Fibroblast of skin of back (primary cell): ENCODE measurements at places on chromosomes 4 and X.

- DNase-seq = no peak
Observed at GRCh38 chr4:162984621-162985020, 182.1 kb downstream of the NAF1 start.

GRCh38 chrX:11781734-11782370 is 23.8 kb downstream of the MSL3 start:
- DNase-seq = no peak

GRCh38 chr4:30601070-30601865 is 118.9 kb upstream of the PCDH7 start:
- no peak for DNase-seq

- DNase-seq = no peak
Observed at GRCh38 chr4:184879271-184879670, 53.5 kb upstream of the ACSL1 start.

- DNase-seq = no peak
Observed at GRCh38 chrX:154323537-154323936, 27.9 kb downstream of the TKTL1 start.

DNA sequence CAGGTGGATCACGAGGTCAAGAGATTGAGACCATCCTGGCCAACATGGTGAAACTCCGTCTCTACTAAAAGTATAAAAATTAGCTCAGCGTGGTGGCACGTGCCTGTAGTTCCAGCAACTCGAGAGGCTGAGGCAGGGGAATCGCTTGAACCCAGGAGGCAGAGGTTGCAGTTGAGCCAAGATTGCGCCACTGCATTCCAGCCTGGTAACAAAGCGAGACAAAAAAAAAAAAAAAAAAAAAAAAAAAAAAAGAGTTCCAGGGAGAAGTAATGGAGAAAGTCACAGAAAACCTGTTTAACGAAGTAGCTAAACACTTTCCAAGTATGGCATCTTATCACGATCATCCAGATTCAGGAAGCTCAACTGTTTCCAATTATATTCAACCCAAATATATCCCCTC is 10.9 kb downstream of the KLHL4 start:
- no peak for DNase-seq

DNA sequence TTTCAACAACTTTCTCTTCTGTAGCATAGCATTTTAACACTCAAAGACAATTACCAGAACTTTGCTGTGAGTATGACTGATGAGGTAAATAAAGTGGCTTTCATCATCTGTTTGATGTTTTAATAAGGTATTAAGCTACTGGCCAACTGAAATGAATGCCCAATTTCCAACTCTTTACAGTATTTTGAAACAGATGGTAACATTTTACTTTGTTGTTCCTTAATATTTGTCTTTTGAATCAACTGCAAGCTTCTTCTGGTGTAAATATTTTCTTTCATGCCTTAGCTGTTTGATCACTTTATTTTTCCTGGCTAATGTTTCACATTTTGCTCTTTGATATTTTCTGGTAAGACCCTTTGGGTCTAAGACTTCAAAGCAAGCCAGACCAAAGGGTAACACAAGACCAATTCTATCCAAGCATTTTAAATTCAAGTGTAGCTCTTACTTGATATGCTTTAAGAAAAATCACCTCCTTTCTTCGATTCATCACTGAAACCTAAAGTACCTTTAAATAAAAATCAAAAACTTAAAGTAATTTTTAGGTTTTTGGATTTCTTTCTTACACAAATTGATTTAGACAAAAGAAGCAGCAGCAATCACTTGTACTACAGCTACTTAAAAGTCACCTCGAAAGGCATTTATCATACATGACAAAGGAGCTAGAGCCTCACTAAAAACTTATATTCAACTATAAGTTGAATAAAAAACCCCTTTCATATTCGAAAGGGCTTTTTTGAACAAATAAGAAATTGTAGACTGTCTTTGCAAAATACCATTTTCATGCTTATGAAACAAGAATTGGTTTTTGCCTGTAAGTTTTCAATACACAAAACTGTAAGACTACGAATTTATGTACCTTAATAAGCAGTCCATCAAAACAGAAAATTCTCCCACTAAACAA is 57.6 kb downstream of the TBCK start:
- DNase-seq = peak; percentile 57

GRCh38 chr4:42460043-42460442 is 62.8 kb downstream of the SHISA3 start:
- DNase-seq = no peak

- DNase-seq = no peak
Observed at GRCh38 chr4:23903859-23904438, 14.1 kb upstream of the PPARGC1A start.

DNA sequence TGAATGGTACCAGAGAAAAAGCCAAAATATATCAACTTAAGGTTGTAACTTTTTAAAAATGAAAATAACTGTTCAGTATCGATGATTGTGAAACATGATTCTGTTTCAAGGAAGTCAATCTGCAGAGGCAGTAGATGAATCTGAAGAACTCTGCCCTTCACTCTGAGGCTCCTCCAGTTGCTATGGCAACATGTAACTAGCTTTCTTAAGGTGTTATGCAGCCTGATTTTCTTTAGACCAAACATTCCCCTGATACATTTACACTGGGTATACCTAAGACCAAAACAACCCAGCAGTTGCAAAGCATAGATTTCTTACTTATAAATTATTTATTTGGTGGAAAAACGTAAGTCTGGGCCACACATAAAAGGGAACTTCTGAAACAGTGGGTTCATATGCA is 133.6 kb upstream of the RASGEF1B start:
- no peak for DNase-seq

DNA sequence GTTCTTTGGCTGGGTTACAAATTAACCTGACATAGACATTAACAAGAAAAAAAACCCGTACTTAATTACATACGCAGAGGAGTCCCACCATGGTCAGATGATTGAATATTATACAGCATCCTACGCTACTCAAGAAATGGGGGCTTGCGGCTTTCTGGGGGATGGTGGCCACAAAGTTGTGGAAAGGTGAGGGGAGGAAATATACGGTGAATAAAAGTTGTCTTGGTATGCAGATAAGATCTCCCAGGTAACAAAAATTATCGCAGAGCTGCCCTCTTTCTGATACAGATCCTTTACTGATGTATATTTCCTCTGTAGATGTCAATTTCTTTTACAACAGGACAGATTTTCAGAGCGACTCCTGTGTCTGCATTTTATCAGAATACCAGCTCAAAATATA is 890 bp downstream of the DCAF16 start:
- no peak for DNase-seq

DNA sequence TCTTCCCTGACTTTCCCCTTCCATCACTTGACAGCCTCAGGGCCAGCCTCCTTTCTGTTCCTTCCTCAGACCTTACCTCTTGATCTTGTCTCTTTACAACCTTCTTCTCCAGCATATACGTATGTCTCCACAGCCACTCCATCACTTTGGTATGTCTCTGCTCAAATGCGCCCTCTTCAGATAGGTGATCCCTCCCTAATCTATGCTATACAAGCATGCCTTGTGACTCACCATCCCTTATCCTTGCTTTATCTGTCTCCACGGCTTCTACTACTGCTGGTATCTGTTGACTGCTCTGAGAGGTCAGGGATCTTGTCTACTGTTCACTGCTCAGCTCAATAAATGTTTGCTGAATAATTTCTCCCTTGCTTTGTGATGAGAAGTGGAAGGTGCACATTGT is 9.0 kb downstream of the ARAP2 start:
- DNase-seq = peak; percentile 30

DNA sequence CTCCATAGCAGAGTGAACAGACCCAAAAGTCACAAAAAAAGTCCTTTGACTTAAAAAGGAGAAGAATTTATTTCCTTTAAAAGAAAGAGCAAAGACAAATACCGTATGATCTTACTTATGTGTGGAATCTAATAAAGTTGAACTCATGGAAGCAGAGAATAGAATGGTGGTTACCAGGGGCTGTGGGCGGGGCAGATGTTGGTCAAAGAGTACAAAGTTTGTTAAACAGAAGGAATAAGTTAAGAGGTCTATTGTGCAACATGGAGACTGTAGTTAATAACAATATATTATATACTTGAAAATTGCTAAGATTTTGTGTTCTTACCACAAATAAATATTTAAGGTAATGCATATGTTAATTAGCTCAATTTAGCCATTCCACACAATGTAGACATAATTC is 173.3 kb upstream of the S100G start:
- no peak for DNase-seq

GRCh38 chr4:7910952-7911578 is 28.6 kb downstream of the AFAP1 start:
- peak; percentile 99 for DNase-seq

GRCh38 chr4:173318648-173319211 is 15.4 kb downstream of the HMGB2 start:
- DNase-seq = peak; percentile 55

DNA sequence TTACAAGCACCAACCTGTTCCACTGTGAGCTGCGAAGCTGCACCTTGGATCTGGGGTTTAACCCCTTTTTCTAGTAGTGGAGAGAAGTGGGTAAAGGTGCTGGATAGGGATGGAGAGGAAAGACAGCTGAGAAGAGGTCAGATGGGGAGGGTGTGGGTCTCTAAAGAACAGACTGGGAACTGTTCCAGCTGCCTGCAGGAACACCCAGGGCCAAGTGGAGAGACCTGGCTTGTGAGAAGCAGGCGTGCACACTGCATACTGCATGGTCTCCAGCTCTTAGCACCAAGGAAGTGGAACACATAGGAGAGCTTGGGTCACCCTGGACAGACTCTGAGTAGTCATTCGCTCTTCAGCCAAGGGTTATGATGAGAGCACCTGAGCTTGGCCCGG is 16.1 kb downstream of the BCOR start:
- DNase-seq = no peak

- DNase-seq = peak; percentile 36
Observed at GRCh38 chr4:70936200-70936787, 34.1 kb downstream of the MOB1B start.

- no peak for DNase-seq
Observed at GRCh38 chr4:21507439-21507838, 441.1 kb downstream of the KCNIP4 start.

DNA sequence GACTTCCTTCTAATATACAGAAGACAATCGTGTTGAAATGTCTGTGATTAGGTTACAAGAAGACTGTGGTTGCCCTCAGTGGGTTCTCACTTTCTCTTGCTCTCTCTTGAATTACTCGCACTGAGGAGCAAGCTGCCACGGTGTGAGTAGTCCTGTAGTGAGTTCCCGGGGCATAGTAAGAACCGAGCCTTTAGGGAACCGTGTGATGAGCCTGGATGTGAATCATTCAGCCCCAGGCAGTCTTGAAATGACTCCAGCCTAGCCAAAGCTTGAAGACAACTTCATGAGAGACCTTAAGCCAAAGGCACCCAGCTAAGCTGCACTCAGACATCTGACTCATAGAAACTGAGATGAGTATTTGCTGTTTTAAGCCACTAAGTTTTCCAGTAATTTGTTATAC is 292.7 kb downstream of the SPOCK3 start:
- peak; percentile 31 for DNase-seq

DNA sequence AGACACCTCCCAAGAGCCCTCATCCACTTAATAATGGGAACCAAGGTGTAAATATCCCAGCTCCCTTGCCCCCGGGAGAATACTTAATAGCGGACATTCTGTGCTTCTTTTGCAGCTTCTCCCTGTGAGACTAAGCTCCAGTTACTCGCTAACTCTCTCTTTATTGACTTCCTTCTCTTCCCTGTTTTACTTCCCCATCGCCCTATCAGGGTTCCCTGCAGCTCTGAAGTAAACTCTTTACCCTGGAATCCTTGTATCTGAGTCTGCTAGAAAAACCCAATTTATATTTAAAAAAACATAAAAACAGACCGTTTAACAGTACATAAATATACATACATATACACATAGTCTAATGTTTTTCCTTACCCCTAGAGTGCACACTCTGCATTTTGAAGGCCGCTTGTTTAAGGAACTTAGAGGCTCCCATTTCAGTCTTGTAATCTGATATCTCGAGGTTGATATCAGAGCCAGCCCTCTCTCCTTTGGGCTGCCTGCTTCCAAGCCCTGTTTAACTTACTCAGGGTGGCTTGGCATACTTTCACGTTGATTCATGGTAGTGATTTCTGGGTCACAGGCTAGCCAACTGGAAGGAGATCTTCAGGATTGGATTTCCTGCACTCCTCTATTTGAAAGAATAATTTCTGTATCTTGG is 177.4 kb upstream of the SCML1 start:
- peak; percentile 90 for DNase-seq

DNA sequence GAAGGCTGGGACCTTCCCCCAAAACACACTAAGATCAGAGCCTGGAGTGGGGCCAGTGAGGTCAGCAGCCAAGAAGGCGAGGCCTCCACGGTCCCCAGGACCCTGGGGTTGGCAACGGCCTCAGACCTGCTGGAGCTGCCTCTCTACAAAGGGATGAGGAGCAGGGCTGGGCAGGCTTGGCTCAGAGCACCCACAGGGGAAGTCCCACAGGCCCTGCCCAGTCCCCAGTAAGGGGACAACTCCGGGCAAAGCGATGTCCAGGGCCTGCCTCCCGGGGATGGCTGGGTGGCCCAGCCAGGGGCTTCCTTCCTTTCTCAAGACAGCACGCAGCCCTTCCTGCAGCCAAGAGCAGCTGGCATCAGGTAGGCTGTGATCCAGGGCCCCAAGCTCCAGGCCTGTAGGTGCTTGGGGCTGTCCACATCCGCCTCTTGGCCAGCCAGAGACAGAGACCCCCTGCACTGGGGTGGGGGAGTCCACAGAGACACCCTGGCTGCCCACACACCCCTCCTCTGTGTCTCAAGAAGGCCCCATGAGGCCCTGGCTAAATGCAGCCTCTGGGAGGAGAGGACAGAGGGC is 5.7 kb downstream of the MXD4 start:
- DNase-seq = no peak

GRCh38 chr4:82780752-82781231 is 17.8 kb downstream of the SCD5 start:
- DNase-seq = peak; percentile 79

GRCh38 chr4:4859325-4859798 is at the start of gene MSX1:
Gene MSX1 (plus strand): TSS chr4:4859665. CDS start chr4:4859900, 235 bp downstream.
- peak; percentile 90 for DNase-seq

DNA sequence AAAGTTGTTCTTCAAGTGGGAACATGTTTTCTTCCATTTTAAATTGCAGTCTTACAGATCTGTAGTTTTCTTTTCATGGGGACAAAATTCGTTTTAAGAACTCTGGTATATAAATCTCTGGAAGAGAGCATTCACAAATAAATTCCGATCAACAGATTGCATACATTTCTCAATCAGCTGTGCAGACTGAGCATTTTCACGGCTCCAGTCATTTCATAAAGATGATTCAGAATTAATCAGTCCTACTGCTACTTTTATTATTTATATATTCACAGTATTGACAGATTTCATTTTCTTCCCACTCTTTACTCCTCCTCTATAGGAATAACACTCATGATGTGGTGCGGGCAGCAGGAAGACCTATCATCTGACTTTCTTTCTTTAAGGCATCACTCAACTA is 534.9 kb upstream of the FTHL17 start:
- peak; percentile 11 for DNase-seq

- no peak for DNase-seq
Observed at GRCh38 chrX:47178337-47178736, 15.3 kb upstream of the UBA1 start.

DNA sequence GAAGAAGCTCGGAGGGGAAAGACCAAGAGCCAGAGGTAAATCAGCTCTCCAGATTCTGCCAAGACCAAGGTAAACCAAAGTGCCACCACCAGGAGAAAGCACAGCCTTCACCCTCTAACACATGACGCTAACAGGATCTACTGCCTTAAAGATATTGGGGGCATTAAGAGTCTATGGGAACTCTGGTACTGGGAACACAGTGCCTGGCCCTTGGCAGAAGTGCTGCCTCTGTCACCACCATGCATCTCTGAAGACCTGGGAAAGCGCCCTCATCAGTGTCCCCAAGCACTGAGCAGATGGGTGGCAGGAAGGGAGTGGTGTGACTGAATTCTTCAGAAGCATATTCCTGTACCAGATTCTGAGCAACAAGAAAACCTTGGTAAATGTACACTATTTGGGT is 1.3 kb downstream of the QDPR start:
- DNase-seq = no peak

GRCh38 chr4:46844325-46844917 is 64.6 kb downstream of the COX7B2 start:
- DNase-seq = peak; percentile 50
